AML-193 (cell line): ENCODE measurements at places on chromosomes 16 and 17.
A peak's percentile ranks its signal among the peaks of the same experiment; 100 is the strongest.

- DNase-seq, result no peak
Observed at GRCh38 chr16:51931653-51932052, 615.3 kb downstream of the TOX3 start.

DNA sequence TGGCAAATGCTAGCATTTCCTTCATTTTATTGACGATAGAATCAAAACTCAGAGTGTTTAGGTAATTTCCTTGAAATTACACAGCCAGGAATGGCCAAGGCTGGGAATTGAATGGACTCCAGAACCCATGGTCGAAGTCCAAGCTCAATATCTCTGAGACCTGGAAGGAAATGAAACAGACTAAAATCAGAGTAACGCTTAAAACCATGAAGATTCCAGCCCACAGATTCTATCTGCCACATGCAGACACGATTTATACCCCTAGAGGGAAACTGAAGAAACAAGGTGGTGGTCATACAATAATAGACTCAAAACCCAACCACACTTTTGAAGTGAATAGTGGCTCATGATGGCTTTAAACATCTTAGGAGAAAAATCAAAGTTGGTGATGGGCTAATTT, 95.6 kb downstream of the PRKCA start:
- DNase-seq, result no peak

GRCh38 chr16:4328046-4328781, 12.3 kb downstream of the GLIS2 start:
- DNase-seq, result peak; percentile 66

GRCh38 chr17:5762191-5762590, 177.9 kb upstream of the NLRP1 start:
- no peak for DNase-seq

GRCh38 chr16:54952195-54952594, 21.5 kb downstream of the IRX5 start:
- DNase-seq, result no peak

DNA sequence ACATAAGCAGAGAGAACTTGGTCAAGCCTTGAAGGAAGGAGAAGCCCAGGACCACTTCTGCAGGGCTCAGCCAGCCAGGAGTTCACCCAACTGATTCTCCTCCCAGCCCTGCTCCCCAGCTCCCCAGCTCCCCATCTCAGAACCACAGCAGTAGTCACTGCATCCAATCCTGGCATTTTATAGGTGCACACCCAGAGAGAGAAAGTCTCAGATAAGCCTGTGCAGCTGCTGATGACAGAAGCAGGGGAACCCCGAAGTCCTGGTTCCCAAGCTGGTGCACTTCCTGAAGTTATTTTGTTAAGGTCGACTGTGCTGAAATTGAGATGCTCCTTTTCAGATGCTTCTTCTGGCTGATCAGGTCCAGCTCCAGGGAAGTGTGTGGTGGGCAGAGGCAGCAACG, 6.6 kb downstream of the RNF112 start:
- DNase-seq, result no peak

GRCh38 chr16:69056421-69056820, 49.0 kb upstream of the HAS3 start:
- no peak for DNase-seq

GRCh38 chr17:10034719-10035475, 129.8 kb upstream of the RCVRN start:
- DNase-seq, result no peak

- DNase-seq, result no peak
Observed at GRCh38 chr17:31251105-31251969, 45.7 kb downstream of the OMG start.
